ENCODE measurements at places on chromosomes 4 and X.

DNA sequence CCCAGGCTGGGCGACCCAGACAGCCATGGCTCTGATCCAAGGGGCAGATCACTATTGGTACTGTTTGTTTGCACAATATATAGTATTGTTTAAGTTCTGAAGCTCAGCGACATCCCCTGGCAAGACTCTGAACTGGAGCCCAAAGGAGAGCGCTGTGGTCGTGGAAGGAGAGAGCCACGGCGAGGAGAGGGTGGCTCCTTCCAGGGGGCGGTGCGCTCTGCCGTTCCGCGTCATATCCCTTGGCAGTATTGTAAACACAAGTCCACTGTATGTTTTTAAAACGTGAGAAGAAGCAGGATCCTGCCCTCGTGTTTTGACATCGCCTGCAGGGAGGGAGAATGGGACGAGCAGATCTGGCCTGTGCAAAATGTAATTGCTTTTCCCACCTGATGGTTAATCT lies 185.5 kb downstream of the RAB28 start:
- DNase-seq: no peak

- DNase-seq: no peak
Measured at GRCh38 chr4:47930971-47931804, 16.8 kb upstream of the NFXL1 start.

DNA sequence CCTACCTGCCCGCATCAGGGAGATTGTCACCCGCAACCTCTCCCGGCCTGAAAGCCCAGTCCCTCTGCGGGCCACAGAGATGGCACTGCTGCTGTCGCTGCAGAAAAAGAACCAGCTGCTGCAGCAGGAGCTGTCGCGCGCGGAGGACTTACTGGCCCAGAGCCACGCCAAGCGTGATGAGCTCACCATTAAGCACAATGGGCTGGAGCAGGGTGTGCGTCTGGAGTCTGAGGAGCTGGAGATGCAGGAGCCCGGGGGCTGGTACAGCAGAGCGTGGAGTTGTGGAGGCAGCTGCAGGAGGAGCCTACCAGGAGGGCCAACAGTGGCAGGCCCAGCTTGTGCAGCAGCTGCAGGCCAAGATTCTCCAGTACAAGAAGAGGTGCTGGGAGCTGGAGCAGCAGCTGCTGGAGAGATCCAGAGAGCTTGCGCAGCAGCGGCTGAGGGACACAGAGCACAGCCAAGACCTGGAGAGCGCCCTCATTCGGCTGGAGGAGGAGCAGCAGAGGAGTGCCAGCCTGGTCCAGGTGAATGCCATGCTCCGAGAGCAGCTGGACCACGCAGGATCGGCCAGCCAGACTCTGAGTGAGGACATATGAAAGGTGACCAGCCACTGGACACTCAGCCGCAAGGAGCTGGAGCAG lies 11.3 kb downstream of the SMIM10L2A start:
- DNase-seq: no peak

DNA sequence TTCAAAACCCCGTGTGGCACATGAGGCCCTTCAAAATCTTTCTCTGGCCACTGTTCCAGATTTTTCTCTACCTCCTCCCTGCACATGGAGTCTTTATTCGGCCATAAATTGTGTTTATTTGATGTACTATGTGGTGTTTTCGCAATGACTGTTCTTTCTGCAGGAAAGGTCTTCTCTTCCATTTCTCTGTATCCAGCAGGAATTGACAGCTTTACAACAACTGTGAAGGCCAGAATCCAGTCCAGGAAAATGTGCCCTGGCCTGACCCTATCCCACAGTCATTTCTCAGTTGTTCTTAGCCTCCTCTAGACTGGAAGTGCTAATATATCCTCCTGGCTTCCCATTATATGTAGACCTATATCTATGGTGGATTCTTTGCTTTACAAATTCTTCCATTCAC lies 191.4 kb downstream of the COL25A1 start:
- DNase-seq: no peak

- no peak for DNase-seq
Measured at GRCh38 chr4:187965726-187966125, 29.8 kb upstream of the ZFP42 start.

GRCh38 chr4:65865489-65865888 lies 195.2 kb upstream of the EPHA5 start:
- DNase-seq: no peak

- no peak for DNase-seq
Measured at GRCh38 chr4:12979797-12980196, 504.3 kb downstream of the RAB28 start.

- no peak for DNase-seq
Measured at GRCh38 chr4:124152132-124152531, 560.4 kb downstream of the ANKRD50 start.

DNA sequence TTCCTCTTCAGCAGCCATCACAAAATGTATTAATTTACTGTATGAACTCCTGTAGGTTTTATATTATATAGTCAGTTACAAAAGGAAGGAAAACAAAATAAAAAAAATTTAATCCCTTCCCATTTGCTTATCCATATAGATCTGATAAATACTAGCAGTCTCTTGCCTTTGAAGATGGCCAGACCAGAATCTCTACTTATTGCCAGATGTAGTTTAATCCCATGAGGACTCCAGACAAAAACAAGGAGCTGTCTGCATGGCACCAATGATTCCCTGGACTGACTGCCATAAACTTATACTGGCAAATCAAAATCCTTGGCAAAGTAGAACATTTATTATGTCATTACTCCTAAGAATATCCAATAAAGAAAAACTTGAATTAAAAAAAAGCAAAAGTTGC lies 223.3 kb upstream of the MAB21L2 start:
- no peak for DNase-seq

DNA sequence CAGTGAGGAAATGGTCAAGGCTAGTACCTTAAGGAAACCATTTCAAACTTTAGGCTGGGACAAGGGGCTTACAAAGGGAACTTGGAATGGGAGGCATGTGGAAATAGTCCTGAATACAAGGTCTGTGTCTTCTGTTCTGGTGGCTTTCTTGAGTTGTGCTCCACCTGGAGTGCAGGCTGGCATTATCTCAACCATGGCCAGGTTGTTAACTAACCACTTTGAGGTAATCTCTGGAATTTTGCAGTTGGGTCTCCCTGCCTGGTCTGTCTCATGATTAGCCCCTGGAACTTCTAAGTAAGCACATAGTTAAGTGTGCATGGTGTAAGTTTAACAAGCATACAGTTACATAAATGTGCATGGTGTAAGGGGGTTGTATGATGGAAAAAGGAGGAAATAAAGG lies 77.5 kb downstream of the PCDH18 start:
- DNase-seq: no peak

DNA sequence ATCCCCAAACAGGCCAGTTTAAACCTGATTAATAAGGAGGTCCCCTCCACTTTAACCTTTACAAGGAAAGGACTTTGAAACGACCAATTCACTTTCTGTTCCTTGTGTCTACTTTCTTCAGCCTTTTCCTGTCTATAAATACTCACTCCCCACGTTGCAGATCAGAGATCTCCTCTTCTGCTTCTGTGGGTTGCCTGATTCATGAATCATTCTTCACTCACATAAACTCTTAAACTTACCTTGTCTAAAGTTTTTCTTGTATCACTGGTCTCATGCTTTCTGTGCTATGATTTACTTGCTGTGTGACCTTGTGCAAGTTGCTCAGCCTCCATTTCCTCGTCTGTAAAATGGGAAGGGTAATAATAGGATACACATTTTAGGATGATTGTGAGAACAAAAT lies 236.1 kb downstream of the QDPR start:
- DNase-seq: no peak

DNA sequence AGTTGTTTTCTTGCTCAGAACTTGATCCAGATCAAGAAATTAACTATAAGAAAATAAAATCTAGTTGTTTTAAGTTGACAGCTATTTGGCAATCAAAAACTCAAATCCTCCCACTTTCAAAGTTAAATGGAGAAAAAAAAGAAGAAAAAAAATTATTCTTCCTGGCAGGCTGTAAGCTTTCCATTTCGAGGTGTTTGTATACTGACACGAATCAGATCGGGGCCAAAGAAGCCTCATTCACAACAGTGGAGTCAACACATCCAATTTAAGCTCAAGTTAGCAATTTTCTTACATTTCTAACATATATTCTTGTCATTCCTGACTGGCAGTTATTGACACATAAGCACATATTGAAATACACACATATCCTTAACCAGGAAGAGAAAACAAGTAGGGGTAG lies 119.4 kb downstream of the UNC5C start:
- DNase-seq: no peak

Measured in CD8-positive, alpha-beta memory T cell (primary cell).